NB4 (cell line): ENCODE measurements at places on chromosomes 5 and 9.

DNA sequence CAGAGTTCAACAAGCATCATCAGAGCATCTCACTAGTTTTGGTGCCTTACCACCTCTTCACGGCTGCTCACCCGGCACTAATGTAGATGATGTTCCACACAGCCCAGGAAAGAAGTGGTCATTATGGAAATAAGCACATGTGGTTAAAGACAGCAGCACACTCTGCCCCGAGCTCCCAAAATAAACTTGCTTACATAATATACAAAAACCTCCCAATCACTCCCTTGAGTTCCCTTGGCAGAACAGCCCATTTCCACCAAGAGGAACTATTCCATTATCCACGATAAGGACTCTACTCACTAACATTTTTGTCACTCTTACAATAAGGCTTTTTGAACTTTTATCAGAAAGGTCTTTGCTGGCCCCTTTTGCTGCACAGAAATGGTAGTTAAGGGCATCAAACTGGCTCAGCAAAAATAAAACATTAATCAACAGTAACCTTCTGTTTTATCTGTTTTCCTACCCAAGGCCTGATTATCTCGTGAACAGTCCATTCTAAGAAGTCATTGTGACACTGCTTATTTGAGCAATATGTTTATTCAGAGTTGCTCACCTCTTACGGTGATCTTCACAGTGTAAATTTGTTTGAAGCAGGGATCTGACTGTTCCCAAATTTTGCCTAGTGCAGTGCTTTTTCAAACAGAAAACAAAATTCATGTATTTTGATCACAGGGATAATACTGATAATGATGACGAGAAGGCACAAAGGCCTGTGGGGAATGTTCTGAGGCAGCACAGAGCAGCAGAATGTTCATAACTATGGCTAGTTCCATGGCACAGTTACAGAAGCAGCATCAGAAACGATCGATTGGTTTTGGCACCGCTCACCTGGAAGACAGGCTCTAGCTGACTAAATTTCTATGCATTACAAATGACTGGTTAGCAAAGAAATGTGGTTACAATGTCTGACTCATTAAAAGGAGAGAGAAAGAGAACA is 399.8 kb upstream of the PIK3R1 start:
- DNase-seq: no peak

GRCh38 chr5:128225245-128226030 is 141.9 kb downstream of the SLC12A2 start:
- DNase-seq: no peak

DNA sequence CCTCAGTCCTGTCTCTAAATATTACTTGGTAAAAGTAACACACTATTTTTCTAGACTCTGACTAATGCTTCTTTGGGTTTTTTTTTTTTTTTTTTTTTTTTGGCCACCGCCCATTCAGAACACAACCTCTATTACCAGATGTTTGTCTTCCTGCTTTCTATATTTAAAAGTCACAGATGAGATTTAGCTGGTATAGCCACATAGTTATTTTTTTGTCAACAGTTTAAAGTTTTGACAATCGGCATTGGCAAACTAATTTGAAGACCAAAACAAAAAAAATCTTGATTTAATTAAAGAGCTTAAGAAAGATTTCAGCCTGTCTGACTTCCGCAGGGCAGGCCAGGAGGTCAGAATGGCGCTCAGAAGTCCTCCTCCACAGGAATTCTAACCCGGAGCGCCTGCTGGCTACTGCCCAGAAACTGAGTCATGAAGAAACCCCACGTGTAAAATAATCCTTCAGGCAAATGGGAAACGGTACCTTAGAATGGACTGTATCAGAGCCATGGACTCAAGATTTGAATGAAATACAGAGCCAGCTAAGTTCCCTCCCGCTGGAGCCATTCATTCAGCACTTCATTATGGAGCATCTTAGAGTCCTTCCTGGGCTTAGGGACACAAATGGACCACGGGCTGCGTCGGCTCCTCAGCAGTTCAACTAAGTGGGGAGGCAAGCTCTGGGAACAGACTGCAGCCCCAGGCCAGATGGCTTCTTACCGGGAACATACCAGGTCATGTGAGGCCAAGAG is 55.6 kb downstream of the PTPDC1 start:
- no peak for DNase-seq

- DNase-seq: no peak
These were observed 176.0 kb downstream of the HMHB1 start for GRCh38 chr5:143987751-143988560.

DNA sequence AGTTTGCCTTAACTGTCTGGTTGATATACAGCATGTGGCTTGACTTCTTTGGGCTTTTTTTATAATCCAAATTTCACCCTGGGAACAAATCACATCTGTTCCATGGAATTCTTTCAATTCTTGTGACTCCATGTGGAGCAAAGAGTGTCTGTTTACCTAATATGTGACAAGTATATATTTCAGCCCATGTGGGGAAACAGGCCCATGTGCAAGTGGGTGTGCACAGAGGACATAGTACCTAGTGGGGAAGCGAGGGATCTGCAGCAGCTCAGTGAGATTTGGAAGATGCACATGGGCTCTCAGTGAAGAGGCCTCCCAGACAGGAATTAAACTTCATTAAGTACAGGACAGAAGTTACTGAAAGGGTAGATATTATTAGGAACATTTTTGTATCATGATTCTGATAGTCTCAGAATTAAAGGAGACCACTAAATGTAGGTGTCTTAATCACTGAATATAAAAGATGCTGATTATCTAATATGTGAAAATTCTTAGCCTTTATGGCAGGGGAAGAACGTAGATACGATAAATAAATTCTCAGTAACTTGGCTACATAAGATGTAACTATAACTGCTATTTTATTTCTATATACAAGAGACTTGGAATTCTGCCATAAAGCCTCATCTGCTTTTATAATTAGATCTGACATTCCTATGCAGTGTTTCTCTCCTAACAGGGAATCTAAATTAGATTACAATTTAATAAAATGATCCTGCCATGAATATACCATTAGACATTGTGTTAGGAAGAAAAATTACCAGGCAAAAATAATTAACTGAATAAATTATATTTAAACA is 181.2 kb downstream of the SLC12A2 start:
- DNase-seq: no peak

GRCh38 chr5:60196385-60197113 is 303.0 kb upstream of the PDE4D start:
- DNase-seq: peak; percentile 54

DNA sequence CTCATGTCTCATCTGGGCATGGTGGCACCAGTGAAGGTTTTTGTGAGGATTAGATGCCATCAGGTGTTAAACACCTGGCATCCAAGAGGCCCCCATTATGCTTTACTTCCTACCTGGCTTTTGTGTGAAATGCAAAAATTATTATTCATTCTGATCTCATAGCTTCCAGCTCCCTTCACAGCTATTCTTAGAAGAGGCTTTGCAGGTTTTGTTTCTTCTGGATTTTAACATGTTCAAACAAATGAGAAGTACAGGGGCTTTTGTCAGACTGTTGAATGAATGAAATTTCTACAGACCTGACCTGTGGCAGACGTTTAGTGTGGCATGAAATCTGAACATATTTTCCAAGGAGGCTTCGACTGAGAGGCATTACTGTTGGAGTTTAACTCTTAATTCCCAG is 14.3 kb upstream of the CORO2A start:
- DNase-seq: no peak

GRCh38 chr9:101791938-101792337 is 53.5 kb upstream of the GRIN3A start:
- DNase-seq: peak; percentile 61

DNA sequence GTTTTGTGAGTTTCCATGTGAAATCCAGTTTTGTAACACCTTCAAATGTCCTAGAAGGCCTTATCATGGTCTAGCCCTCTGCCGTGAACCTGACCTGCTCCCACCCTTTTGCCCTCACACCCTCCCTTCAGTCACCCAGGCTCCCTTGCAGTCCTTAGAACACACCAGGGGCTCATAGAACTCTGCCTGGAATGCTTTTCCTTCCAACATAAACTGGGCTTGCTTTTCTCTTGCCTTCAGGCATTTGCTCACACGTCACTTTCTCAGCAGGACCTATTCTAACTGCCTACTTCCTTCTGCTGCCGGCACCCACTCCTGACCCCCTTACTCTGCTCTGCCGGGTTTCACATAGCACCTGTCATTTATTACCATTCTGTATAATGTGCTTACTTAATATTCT is 111.9 kb downstream of the PDE8B start:
- no peak for DNase-seq

DNA sequence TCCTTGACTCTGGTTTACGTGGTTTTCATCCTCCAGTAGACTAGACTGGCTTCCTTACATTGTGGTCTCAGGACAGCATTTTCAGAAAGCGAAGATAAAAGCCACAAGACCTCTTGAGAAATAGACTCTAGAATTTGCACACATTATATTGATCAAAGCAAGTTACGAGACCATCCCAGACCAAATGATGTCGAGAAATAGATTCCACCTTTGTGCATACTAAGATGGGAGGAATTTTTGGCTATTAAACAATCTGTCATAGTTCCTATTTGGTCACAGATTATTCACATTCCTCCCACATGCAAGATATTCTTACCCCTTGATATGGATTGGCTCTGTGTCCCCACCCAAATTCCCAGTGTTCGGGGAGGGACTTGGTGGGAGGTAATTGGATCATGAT is 65.6 kb downstream of the TEX10 start:
- DNase-seq: no peak

- DNase-seq: peak; percentile 6
These were observed 30.2 kb downstream of the EFCAB9 start for GRCh38 chr5:172223901-172224873.

- DNase-seq: no peak
These were observed 320.1 kb downstream of the AGTPBP1 start for GRCh38 chr9:85421641-85422040.

- no peak for DNase-seq
These were observed 16.5 kb downstream of the CSF2 start for GRCh38 chr5:132090107-132090506.

- no peak for DNase-seq
These were observed 355.3 kb downstream of the BNC2 start for GRCh38 chr9:16515207-16515606.

- no peak for DNase-seq
These were observed 66.8 kb downstream of the APBA1 start for GRCh38 chr9:69605406-69605805.

DNA sequence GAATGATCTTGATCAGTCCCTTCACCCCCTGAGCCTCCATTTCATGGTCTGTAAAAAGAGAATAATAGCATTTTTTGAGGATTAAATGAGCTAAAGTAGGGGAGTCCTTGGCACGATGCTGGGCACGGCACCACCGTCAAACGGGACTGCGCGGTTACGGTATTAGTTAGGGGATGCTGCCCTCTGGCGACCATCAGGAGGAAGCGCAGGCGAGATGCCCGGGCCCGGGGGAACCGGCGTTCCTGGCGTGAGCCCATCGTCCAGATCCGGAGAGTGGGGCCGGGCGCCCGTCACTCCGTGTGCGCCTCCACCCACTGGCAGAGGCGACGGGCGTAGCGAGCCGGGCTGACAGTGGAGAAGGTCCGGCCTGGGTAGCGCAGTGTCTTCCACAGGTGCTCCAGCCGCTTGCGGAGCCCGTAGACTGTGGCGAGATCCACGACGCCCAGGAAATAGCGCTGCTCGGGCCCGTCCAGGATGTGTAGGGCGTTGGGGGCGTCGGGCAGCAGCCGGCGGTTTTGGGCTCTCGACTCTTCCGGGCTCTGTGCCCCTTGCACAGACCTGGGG is 4.8 kb upstream of the ST6GALNAC4 start:
- peak; percentile 70 for DNase-seq

- no peak for DNase-seq
These were observed 3.5 kb upstream of the ZNF366 start for GRCh38 chr5:72510610-72511181.

DNA sequence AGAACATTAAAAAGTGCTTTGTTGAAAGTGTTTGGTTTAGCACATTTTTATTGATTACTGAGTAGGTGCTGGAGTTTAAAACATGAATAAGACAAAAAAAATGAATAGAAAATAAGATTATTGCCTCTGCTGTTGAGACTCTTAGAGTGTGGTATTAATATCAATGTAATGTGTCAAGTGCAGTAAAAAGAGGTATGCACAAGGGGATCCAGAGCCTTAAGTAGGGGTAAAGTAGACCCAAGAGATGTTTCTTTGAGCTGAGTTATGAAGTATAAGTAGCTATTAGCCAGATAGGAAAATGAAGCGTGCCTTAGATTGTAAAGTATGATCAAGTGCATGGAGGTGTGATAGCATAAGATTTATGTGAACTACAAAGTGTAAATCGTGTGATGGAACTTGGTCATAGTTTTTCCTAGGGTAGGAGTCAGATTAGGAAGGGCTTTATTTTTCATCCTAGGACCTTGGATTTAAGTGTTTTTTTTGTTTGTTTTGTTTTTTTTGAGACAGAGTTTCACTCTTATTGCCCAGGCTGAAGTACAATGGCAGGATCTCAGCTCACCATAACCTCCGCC is 45.2 kb downstream of the NSD1 start:
- no peak for DNase-seq

GRCh38 chr5:114358329-114358728 is 3.5 kb upstream of the KCNN2 start:
- DNase-seq: no peak

DNA sequence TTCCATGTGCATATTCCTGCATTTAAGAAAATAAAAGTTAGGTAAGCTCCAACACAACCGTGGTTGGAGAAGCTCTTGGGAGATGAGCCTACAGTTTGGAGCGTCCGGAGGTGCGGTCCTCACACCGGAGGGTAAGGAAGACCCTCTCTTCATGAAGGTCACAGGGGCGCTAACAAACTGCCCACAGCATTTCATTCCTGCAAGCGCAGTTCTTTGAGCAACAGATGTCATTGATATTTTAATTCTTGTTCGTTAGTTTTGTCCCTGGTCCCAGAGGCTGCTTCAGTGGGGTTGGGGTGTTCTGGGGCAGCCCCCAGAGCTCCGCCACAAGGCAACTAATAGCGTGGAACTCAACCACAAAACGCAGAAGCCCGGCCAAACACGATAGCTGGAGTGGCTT is 376.2 kb downstream of the IRX2 start:
- no peak for DNase-seq

DNA sequence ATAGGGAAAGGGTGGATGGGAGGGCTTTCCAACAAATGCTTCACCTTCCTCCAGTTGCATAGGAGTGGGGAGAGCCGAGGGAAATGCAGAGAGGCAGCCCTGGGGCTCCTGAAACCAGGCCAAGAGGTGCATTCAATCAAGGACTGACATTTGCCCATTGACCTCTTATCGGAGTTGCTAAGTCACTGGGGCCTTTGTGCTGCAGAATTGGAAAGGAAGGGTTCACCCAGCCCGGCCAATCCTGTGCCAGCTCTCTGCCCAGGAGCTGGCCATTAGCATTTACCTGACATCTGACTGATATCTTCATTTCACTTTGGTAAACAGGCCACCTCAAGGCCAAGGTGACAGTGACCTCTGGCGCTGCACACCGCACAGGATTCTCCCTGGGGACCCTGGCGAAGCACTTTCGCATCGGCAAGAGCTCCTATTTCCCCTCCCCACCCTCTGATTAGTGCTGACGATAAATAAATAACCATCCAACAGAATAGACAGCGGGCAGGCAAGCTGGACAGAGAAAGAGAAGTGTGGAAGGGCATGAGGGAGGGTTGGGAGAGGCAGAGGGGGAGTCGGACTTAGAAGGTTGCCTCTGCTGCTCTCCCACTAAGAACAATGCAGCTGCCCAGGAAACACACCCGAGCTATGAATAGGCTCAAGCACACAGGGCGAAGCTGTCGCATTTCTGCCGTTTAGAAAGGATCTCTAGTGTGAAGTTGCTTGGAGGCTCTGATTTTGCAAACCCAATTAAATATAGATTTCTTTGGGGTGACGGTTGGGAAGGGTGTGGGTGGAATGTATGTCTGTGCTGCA is 57.0 kb upstream of the BOD1 start:
- no peak for DNase-seq

- no peak for DNase-seq
These were observed 180.3 kb downstream of the SEMA6A start for GRCh38 chr5:116394186-116394867.
